ENCODE measurements at places on chromosomes 7 and 10.

DNA sequence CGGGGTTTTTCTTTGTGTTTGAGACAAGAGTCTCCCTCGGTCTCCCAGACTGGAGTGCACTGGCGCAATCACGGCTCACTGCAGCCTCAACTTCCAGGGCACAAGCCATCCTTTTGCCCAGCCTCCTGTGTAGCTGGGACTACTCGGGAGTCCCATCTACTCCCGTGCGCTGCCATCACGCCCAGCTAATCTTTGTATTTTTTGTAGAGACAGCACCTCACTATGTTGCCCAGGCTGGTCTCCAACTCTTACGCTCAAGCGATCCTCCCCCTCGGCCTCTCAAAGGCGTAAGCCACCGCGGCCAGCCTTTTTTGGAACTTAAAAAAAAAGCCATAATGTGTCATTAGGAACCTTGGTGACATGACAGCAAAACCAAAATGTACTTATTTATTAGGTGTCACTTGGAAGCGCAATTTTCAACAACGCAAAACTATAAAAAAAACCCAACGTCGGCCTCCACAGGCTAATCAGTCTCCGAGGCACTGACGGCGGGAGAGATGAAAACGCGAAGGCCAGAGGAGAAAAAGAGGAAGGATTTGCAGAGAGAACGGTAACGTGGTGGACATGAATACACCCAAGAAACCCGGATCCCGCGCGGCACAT, 911 bp upstream of the HNRNPH3 start:
- DNase-seq = no peak

DNA sequence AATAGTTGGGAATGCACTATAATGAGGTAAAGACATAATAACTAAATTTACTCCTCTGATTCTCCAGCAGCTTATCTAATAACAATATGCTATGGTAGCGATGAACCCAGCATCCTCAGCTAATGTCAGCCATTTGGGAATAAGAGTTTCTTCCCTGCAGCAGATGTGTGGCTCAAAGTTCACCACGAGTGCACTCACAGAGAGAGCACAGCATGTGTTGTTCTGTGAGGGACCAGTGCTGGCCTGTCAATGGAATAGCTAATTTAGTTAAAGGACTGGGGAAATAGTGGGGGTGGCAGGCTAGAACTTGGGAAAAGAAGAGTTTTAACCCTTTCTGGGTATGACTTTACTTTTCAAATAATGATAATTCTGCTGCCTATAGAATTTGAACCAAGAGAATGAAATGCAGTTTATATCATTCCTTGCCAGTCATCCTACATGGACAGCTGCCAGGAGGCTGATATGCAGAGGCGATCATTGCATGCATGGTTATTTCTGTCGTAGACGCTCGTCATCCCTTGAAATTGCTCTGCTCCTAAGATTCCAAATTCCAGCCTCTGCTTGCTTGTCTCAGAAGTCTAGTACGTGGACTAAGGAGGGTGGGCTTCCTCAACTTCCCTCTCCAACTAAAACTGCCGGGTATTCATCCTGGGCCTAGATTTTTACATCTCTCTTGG, 355.6 kb downstream of the RNLS start:
- no peak for DNase-seq

GRCh38 chr7:80883154-80884025, 35.5 kb downstream of the SEMA3C start:
- DNase-seq = no peak

DNA sequence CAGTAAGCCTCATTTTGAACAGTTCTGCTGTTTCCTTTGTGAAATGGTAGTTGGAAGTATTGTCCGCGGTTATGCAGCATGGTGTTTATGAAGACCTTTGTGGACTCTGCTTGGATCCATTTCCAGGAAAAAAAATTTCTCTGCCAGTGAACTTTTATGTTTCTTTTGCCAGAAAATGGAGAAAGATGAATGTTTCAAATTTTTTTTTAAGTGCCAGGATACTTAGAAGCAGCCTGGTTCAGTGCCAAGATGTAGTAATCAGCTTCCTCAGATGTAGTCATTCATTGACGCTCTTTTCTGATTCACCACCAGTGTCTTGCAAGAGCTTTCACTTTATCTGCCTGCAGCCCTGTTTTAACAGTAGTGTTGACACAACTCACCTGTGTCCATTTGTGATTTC, 258.2 kb downstream of the SDK1 start:
- DNase-seq = no peak

- DNase-seq = no peak
These were observed 62.7 kb downstream of the AKR1C4 start for GRCh38 chr10:5259132-5259951.

GRCh38 chr7:132638000-132638399, 61.7 kb upstream of the PLXNA4 start:
- DNase-seq = no peak

DNA sequence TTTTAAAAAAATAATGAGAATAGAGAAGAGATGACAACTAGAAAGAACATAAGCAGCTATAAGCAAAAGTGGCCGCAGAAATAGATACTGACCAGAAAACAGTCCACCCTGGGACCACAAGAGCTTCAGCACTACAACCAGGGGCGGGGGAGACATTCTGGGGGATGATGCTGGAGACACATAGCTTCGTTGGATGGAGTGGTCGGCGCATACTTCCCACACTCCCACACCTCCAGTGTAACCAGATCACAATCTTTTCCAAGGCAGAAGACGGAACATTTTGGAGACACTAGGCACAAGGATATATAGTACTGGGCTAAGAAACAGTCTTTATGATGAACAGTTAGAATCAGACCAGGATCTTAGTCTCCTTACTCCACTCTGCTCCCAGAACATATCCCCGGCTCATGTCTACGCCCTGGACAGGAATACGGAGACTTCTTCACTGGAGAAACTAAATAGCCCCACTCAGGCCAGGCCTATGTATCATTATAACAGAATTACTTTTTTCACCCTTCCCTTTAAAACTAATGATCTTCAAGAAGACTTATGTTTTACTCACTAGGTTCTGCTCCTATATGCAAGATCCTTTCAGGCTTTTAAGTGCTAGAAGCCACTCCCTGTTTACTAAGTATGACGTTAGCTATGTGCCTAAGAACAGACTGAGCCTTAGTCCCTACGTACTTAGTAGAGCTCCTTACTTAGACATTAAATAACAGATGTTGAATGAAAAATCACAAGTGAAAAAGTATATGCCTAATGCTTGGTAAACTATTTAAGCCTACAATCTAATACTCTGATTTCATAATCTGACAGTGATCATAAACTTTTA, 169.6 kb downstream of the SRPK2 start:
- no peak for DNase-seq

DNA sequence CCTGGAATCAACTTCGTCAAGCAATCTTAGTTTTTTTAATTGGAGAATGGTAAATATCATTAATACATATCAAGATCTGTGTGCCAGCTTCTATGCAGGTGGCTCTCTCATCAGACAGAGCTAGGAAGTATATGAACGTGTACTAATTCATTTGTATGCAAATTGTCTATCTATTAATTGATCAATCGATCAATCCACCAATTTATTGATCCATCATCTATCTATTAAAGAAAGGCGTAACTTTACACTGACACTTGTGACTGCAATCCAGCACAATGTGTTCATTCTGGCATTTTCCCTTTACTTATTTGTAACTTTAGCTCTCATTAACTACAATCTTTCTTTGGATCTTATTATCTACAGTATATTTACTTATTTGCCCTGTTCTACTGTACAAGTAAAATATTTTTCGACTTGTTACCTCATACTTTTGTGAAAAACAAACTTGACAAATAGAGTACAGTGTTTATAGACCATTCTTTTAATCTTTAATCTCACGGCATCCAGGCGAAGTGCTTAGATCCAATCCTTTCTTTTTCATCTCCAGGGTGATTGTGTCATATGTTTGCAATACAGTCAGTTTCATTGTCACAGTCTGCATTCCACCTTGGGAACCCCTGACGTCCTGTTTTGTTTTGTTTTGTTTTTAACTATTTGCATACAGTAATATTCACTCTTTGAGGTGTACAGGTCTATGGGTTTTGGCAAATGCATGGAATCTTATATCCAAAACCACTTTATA, 22.0 kb upstream of the GHRHR start:
- DNase-seq = no peak

All from activated T-cell treated with anti-CD3 and anti-CD28 coated beads for 1 hour (primary cell).